ENCODE measurements at places on chromosomes 4 and X.

GRCh38 chr4:55730280-55730931 is 89.2 kb upstream of the EXOC1L start:
- DNase-seq = no peak

- no peak for DNase-seq
These were observed 67.9 kb upstream of the SOX3 start for GRCh38 chrX:140572724-140573123.

GRCh38 chrX:152925835-152926234 is 28.0 kb downstream of the ZNF185 start:
- no peak for DNase-seq

DNA sequence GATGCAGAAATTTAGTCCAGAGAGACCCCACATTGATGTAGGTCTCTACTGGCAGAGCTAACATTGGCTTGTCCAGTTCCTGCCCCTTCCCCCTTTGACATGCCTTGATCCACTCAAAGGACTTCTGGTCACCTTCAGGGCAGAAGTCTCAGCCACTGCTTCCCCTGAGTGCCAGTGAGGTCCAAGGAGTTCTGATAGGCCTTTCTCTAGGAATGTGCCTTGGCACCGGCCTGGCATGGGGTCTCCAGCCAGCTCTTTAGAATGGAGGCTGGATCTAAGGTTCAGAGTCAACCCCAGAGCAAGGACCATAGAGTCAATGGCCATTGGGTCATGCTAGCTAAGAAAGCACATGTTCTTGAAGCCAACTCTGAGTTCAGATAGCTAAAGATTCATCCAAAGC is 88.6 kb upstream of the PJA1 start:
- DNase-seq = no peak

Measured in T-helper 22 cell (primary cell).